ENCODE measurements at places on chromosomes 13 and 19.

DNA sequence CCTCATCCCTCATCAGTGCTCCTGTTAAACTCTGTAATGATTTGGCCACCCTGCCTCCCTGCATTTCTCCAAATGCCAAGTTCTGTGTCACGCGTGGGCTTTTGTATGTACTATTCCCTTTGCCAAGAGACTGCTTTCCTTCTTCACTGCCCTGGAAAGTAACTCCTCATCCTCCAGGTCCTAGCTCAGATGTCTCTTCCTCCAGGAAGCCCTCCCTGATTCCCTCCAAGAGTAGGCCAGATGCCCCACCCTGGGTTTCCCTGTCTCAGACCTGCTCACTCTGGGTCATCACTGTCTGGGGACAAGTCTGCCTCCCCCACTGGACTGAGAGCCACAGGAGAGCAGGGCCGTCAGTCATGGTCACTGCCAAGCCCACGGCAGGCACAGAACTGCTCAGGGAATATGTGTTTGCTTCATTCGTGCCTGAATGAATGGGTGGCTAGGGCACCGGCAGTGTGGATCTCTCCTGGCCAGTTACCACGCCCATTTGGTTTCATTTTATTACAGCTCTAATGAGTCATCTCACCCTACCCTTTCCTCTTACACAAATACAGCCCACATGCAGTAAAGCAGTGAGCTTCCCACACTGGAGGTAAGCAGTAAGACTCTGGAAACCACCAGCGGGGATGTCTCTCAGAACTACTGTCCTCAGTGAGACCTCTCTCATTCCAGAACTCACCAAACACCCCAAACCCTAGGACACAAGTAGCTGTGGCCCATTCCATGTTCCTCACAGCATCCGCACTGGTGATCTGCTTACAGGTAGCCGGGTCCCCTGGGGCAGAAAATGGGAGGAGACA lies 12.1 kb upstream of the GPR4 start:
- DNase-seq = peak; percentile 63

GRCh38 chr13:61095885-61096284 lies 319.8 kb downstream of the PCDH20 start:
- no peak for DNase-seq

DNA sequence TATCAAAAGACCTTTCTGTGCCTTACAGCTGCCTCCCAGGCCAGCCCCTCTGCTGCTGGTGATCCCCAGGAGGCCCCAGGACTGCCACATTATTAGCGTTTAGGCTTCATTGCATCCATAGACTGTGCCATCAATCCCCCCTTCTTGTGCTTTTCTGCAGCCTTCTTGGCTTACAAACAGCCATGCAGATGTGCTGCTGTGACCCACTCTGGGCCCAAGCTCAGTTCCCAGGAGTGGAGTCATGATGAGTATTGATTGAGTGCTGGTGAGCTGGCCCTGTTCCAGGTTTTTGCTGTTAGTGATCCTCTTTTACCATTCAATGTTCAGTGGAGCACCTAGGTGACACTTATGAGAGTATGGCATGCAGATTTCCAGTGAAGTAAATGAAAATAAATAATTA lies 59.9 kb upstream of the SLAIN1 start:
- no peak for DNase-seq

- DNase-seq = no peak
Observed at GRCh38 chr13:33079960-33080359, 63.7 kb downstream of the KL start.

DNA sequence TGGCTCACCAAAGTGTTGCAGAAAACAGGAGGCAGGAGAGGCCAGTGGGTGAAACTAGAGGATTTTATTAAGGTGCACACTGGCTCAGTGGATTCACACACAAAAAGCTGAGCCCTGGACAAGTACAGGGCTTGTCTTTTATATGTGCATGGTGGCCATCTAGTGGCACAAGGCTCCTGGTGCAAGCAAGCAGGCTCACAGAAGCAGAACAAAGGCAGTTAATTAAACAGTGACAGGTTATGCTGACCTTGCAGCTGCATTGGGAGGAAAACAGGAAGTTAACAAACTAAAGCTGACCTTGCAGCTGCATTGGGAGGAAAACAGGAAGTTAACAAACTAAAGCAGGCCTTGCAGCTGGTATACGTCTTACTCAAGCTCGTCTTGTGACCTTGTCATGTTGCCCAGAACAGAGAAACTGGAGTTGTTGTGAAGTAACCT lies 65.3 kb upstream of the ZNF681 start:
- DNase-seq = no peak

DNA sequence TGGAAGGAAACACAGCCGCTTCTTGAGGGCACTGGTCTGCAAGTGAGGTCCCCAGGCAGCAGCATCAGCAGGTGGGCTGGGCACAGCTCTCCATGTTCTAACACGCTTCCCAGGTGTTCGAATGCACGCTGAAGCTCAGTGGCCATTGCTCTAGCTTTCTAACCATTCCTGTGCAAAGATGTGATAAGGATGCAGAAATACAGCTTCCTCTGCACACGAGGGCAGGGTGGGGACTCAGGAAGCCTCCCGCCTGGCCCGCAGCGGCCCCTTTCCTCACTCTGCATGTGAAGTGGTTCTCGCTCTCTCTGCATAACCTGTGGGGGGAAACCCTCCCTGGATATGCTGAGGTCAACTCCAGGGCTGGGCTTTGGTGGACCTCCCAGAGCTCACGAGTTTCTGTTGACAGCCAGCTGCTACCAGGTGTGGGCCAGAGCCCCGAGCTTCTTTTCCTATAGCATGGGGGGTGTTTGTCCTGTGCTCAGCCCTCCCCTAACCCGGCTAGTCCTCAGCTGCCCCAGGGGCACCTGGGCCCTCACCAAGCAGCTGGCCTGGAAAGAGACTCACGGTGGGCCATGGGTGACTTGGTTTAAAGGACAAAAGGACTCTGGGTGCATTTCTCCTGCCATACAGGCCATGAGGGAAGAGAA lies 168.2 kb downstream of the TEX29 start:
- DNase-seq = no peak
